ENCODE measurements at places on chromosomes 4 and X.

- no peak for DNase-seq
Observed at GRCh38 chrX:16771483-16772398, 14.5 kb upstream of the TXLNG start.

DNA sequence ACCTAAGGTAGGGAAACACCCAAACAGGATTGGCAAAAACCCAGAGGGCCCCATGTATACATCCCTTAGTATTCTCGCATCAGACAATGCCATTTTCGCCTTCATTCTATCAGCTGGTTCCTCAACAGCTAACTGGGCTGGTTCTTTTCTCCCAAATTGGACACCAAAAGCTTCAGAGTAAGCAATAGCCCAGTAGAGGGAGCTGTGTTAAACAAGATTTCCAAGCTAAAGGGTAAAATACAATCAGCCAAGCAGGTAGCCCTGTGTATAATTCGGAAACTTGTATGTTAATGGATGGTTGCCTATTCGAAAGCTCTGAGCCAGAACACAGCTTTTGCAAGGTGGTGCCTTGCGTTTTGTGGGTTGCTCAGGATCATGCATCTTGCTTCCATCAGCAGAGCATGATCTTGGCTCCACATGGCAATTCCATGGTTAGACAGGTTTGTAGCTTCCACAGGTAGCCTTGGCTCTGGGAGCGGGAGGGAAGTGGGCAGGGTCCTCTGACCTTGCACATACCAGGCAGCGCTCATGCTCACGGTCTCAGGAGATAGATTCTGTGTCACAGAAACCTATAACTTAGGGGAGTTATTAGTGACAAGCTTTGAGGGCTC, 115.2 kb upstream of the LNX1 start:
- no peak for DNase-seq

- no peak for DNase-seq
Observed at GRCh38 chrX:74234818-74235217, 69.2 kb upstream of the ZCCHC13 start.

- no peak for DNase-seq
Observed at GRCh38 chrX:72621163-72621562, 48.5 kb upstream of the HDAC8 start.

GRCh38 chrX:23637187-23637586, 30.1 kb upstream of the PRDX4 start:
- DNase-seq, result no peak

Measured in GF-D8 (cell line).